ENCODE measurements at places on chromosomes 1 and 21. TPM values are rescaled to one million over a fixed set of nuclear protein-coding genes. Genes with fewer than 3 reads are reported as not detected.

CDK11B gene
- 39.8 TPM for polyA plus RNA-seq

CNTN2 gene
- 0.37 TPM for polyA plus RNA-seq

BTG2 gene
- 76.6 TPM for polyA plus RNA-seq

IFNAR1 gene
- 31.9 TPM for polyA plus RNA-seq

NBPF4 gene
- polyA plus RNA-seq = not detected

CACHD1 gene
- polyA plus RNA-seq = 38.0 TPM

- no peak overlapping the region for H3K4me3 ChIP-seq
- peaks cover 16% of the 10 kb centered on the region for H3K36me3 ChIP-seq
- H3K4me1 ChIP-seq = no peaks in the 10 kb centered on the region
- no peak overlapping the region for H3K27ac ChIP-seq
- peak; percentile 84 for DNase-seq
Observed at GRCh38 chr1:159829273-159829634, 2.6 kb downstream of the SLAMF8 start.

GRCh38 chr1:18999359-18999758 is 42.9 kb upstream of the IFFO2 start:
- H3K27me3 ChIP-seq = no peaks in the 10 kb centered on the region
- H3K4me1 ChIP-seq = no peaks in the 10 kb centered on the region
- no peak overlapping the region for H3K4me3 ChIP-seq
- no peaks in the 10 kb centered on the region for H3K36me3 ChIP-seq

- H3K36me3 ChIP-seq = no peaks in the 10 kb centered on the region
- no peaks in the 10 kb centered on the region for H3K27me3 ChIP-seq
- no peak overlapping the region for H3K4me3 ChIP-seq
Observed at GRCh38 chr1:7108251-7108650, 323.0 kb downstream of the CAMTA1 start.

GRCh38 chr1:229452956-229453801 is 19.3 kb upstream of the ACTA1 start:
- no peaks in the 10 kb centered on the region for H3K4me1 ChIP-seq
- no peak overlapping the region for H3K27ac ChIP-seq
- H3K27me3 ChIP-seq = no peaks in the 10 kb centered on the region

DNA sequence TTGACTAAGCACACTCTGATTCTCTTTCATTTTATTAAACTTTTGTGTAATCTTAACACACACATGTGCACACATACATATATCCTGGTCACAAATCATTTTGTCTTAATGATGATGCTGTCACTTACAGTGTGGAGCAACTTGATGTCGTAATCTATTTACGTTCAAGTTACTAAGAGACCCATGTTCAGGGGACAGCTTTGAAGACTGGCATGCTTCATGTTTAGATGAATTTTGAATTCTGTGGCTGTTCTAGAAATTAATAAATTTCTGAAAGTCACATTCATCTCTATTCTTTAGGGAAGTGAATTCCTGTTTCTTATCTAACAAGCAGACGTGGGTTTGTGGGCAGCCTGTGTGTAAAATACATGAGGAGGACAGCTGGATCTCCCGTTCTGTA is 1637.8 kb downstream of the PLA2G4A start:
- no peaks in the 10 kb centered on the region for H3K36me3 ChIP-seq
- H3K4me1 ChIP-seq = no peaks in the 10 kb centered on the region
- H3K4me3 ChIP-seq = no peak overlapping the region

GRCh38 chr21:43362321-43362791 is 64.6 kb downstream of the SIK1 start:
- H3K4me1 ChIP-seq = peaks cover 4% of the 10 kb centered on the region
- DNase-seq = no peak
- no peaks in the 10 kb centered on the region for H3K36me3 ChIP-seq
- H3K27ac ChIP-seq = peak overlapping the region; percentile 83

GRCh38 chr1:182739545-182739944 is 50.0 kb upstream of the NPL start:
- H3K4me1 ChIP-seq = no peaks in the 10 kb centered on the region
- H3K27me3 ChIP-seq = no peaks in the 10 kb centered on the region
- H3K36me3 ChIP-seq = no peaks in the 10 kb centered on the region
- H3K27ac ChIP-seq = no peak overlapping the region
- DNase-seq = no peak
- H3K4me3 ChIP-seq = no peak overlapping the region

DNA sequence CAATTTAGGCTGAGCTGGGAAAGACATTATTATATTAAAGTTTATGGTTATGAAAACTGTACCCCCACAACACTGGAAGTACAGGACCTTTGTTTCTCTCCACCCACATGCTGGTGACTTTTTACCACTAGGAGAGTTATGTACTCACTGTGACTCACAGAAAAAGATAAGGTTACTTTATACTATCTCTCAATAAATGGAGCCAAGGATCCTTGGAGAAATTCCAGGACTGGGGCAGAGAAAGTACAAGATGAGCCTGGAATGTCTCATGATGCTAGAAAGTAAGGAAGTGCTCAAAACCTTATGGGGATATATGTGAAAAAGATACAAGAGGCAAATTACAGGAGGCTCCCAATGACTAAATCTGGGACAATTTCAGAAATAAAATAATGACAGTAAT is 63.9 kb upstream of the C1orf105 start:
- no peak overlapping the region for H3K27ac ChIP-seq
- no peaks in the 10 kb centered on the region for H3K27me3 ChIP-seq
- no peak for DNase-seq
- no peaks in the 10 kb centered on the region for H3K36me3 ChIP-seq
- no peak overlapping the region for H3K4me3 ChIP-seq
- H3K4me1 ChIP-seq = peaks cover 29% of the 10 kb centered on the region

- no peak overlapping the region for H3K4me3 ChIP-seq
- DNase-seq = no peak
- no peaks in the 10 kb centered on the region for H3K27me3 ChIP-seq
- H3K27ac ChIP-seq = peak overlapping the region; percentile 13
- no peaks in the 10 kb centered on the region for H3K36me3 ChIP-seq
Observed at GRCh38 chr1:91783423-91784170, 102.4 kb downstream of the TGFBR3 start.

- H3K4me1 ChIP-seq = no peaks in the 10 kb centered on the region
- H3K27me3 ChIP-seq = no peaks in the 10 kb centered on the region
- no peak for DNase-seq
Observed at GRCh38 chr1:232372841-232373440, 257.0 kb downstream of the SIPA1L2 start.

- no peaks in the 10 kb centered on the region for H3K27me3 ChIP-seq
- H3K27ac ChIP-seq = no peak overlapping the region
- DNase-seq = no peak
- H3K4me1 ChIP-seq = no peaks in the 10 kb centered on the region
- no peak overlapping the region for H3K4me3 ChIP-seq
Observed at GRCh38 chr21:28089599-28090441, 902.9 kb downstream of the LTN1 start.

DNA sequence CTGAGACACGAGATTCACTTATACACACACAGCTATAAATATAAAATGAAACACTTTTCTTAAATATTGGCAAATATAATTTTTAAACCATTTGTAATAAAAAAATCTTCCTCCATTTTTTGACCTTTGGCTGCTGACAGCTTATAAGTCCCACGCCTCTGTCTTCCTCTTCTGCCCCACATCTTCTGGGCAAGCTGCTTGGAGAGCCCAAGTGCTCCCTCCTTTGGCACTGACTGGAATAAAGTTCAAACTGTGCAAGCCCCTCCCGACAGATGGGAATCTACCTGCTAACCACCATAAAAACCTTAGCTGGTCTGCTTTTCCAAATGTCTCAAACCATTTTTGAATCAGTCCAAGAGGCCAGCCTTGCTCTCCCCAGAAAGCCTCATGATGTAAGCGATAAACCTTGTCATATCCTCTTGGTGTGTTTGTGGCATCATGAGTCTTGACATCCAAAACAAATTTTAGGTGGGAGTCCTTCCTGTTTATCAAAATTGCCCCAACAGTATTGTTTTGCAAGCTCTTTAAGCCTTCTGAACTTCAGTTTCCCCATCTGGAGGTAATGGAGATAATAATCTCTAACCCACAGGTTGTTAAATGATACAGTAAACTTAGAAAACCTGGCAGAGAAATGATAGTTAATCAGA is 99.8 kb downstream of the SNX7 start:
- no peaks in the 10 kb centered on the region for H3K4me1 ChIP-seq
- no peak overlapping the region for H3K27ac ChIP-seq
- no peaks in the 10 kb centered on the region for H3K27me3 ChIP-seq
- H3K4me3 ChIP-seq = no peak overlapping the region
- no peak for DNase-seq
- H3K36me3 ChIP-seq = no peaks in the 10 kb centered on the region

GRCh38 chr1:227576189-227576588 is 12.8 kb downstream of the ZNF678 start:
- no peaks in the 10 kb centered on the region for H3K36me3 ChIP-seq
- H3K4me3 ChIP-seq = no peak overlapping the region
- H3K4me1 ChIP-seq = no peaks in the 10 kb centered on the region
- H3K27me3 ChIP-seq = no peaks in the 10 kb centered on the region
- no peak overlapping the region for H3K27ac ChIP-seq
- no peak for DNase-seq

DNA sequence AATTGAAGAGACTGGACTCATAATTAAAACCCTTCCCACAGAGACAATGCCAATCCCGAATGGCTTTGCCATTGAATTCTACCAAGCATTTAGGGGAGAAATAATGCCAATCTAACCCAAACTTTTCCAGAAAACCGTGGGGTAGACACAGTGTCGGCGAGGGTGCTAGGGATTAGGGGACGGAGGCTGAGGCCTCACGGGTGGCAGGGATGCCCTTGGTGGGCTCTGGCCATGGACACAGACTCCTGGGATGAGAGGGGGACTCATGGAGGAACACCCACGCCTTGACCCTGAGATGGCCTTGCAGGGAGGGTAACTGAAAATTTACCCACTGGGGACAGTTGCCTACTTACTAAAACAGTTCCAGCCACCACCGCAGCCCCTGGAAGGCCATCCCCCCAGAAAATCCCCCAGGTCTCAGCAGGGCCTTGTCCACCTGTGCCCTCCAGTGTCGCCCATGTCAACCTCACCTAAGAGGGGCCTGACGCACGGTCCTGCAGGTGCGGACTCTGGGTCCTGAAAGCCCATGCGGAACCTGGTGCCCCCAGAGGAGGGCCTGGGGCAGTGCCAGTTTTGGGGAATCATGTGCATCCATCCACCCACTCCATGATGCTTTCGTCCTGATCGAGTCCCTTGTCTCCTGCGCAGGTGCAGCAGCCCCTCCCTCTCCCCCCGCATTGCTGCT is 1.9 kb downstream of the KRTAP10-5 start:
- DNase-seq = no peak
- H3K4me1 ChIP-seq = no peaks in the 10 kb centered on the region
- no peak overlapping the region for H3K27ac ChIP-seq
- H3K4me3 ChIP-seq = no peak overlapping the region

GRCh38 chr21:34517039-34517438 is 5.0 kb upstream of the KCNE1 start:
- peak overlapping the region; percentile 74 for H3K27ac ChIP-seq
- no peak for DNase-seq
- peaks cover 29% of the 10 kb centered on the region for H3K36me3 ChIP-seq
- no peaks in the 10 kb centered on the region for H3K27me3 ChIP-seq
- H3K4me1 ChIP-seq = peaks cover 3% of the 10 kb centered on the region

- DNase-seq = peak; percentile 60
- no peaks in the 10 kb centered on the region for H3K27me3 ChIP-seq
- no peaks in the 10 kb centered on the region for H3K4me1 ChIP-seq
Observed at GRCh38 chr1:6632588-6633514, 8.2 kb downstream of the THAP3 start.

DNA sequence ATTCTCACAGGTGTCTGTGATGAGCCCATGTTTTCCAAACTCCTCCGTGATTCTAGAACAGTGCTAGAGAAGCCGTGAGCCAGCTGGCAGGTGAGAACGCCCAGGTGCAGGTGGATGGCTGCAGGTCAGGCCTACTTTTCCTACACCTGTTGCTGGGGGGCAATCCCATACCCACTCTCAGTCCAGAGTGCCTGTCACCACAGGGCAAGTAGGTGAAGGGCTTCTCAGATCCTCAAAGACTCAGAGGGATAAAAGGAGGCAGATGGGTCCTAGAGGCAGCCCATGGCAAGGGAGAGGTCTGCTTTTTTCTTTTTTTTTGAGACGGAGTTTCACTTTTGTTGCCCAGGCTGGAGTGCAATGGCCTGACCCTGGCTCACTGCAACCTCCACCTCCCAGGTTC is 50.7 kb upstream of the H6PD start:
- DNase-seq = no peak
- H3K4me3 ChIP-seq = no peak overlapping the region
- no peaks in the 10 kb centered on the region for H3K27me3 ChIP-seq
- no peaks in the 10 kb centered on the region for H3K36me3 ChIP-seq
- H3K27ac ChIP-seq = no peak overlapping the region

- peaks cover 88% of the 10 kb centered on the region for H3K27me3 ChIP-seq
- DNase-seq = peak; percentile 85
- no peak overlapping the region for H3K4me3 ChIP-seq
- H3K36me3 ChIP-seq = no peaks in the 10 kb centered on the region
- H3K27ac ChIP-seq = no peak overlapping the region
- peaks cover 11% of the 10 kb centered on the region for H3K4me1 ChIP-seq
Observed at GRCh38 chr1:47444562-47445465, 7.0 kb downstream of the FOXD2 start.

- no peaks in the 10 kb centered on the region for H3K36me3 ChIP-seq
- no peak for DNase-seq
- no peaks in the 10 kb centered on the region for H3K4me1 ChIP-seq
Observed at GRCh38 chr1:58994664-58995063, 210.8 kb upstream of the JUN start.

DNA sequence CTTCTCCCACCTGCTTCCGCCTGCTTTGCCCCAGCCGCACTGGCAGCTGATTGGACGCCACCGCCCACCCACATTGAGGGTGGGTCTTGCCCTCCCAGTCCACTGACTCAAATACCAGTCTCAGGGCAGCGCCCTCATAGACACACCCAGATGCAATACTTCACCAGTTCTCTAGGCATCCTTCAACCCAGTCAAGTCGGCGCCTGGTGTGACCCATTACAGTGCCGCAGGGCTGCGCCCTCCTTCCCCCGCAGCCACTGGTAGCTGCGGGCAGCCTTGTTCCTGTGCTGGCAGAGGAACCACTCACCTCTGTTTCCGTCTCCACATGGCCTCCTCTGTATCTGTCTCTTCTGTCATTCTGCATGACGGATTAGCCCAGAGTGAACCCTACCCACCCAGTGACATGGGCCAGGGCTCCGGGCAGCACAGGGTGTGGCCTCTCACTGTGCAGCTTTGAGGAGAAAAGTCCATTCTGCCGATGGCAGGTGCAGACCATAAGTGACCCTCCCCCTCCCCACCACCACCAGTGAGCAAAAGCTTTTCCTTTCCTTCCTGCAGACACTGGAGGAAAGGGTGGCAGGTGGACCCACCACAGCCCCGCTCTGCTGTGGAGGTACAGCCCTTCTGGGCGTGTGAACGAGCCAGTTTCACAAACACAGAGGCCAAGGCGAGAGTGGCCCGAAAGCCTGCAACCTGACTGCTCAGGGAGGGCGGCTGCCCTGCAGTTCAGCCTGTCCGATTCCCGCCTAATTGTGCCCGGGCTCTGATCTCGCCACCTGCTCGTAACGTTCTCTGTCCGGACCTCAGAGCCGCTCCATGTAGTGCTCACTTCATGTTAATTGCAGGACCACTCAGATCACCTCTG is 57.1 kb downstream of the FAAP20 start:
- H3K4me1 ChIP-seq = peaks cover 55% of the 10 kb centered on the region
- H3K27me3 ChIP-seq = no peaks in the 10 kb centered on the region
- peak; percentile 72 for DNase-seq
- H3K36me3 ChIP-seq = no peaks in the 10 kb centered on the region
- peak overlapping the region; percentile 90 for H3K27ac ChIP-seq
